ENCODE measurements at places on chromosomes 4 and X. TPM values are rescaled to one million over a fixed set of nuclear protein-coding genes. Genes with fewer than 3 reads are reported as not detected.

Gene SPATA4
- not detected for total RNA-seq

Gene ARSD
- 0.13 TPM for total RNA-seq

Gene UBQLN2
- total RNA-seq = 17.2 TPM

Gene EXOC1
- total RNA-seq = 26.2 TPM

Gene PRRG3
- total RNA-seq = not detected

Gene MAGEA6
- 107 TPM for total RNA-seq

Gene FRAS1
- total RNA-seq = 0.11 TPM

Gene NRK
- 0.07 TPM for total RNA-seq

Gene GAGE12C
- total RNA-seq = 0.64 TPM

- DNase-seq = no peak
- H3K36me3 ChIP-seq = no peaks in the 10 kb centered on the region
- H3K27me3 ChIP-seq = no peaks in the 10 kb centered on the region
- no peak overlapping the region for H3K27ac ChIP-seq
- no peaks in the 10 kb centered on the region for H3K4me1 ChIP-seq
- H3K4me3 ChIP-seq = no peak overlapping the region
Measured at GRCh38 chr4:22987870-22988269, 295.1 kb downstream of the GBA3 start.

DNA sequence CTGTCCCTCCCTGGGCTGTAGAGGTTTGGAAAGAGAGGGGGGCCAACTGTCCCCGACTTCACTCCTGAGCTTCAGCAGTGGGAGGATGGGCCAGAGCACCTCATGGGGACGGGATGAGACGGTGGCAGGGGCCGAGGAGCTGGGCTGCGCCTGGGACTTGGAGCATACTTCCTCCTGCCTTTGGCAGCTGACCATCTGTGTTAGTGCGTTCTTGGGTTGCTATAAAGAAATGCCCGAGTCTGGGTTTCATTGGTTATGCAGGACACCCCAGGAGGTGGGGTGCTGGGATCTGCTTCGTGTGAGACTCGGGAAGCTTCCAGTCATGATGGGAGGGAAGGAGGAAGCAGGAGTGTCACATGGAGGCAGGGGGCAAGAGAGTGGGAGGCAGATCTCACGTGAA lies 7.4 kb downstream of the PSAPL1 start:
- no peak for DNase-seq
- H3K27me3 ChIP-seq = peaks cover 73% of the 10 kb centered on the region
- no peaks in the 10 kb centered on the region for H3K36me3 ChIP-seq
- no peaks in the 10 kb centered on the region for H3K4me1 ChIP-seq
- no peak overlapping the region for H3K4me3 ChIP-seq
- no peak overlapping the region for H3K27ac ChIP-seq

GRCh38 chr4:109412776-109413175 lies 20.8 kb upstream of the SEC24B start:
- no peak for DNase-seq
- H3K4me1 ChIP-seq = no peaks in the 10 kb centered on the region
- no peaks in the 10 kb centered on the region for H3K36me3 ChIP-seq
- H3K27ac ChIP-seq = no peak overlapping the region
- no peak overlapping the region for H3K4me3 ChIP-seq

GRCh38 chrX:118538386-118538785 lies 42.8 kb downstream of the DOCK11 start:
- H3K4me3 ChIP-seq = no peak overlapping the region
- DNase-seq = no peak
- H3K36me3 ChIP-seq = peaks cover 10% of the 10 kb centered on the region
- H3K27me3 ChIP-seq = no peaks in the 10 kb centered on the region

DNA sequence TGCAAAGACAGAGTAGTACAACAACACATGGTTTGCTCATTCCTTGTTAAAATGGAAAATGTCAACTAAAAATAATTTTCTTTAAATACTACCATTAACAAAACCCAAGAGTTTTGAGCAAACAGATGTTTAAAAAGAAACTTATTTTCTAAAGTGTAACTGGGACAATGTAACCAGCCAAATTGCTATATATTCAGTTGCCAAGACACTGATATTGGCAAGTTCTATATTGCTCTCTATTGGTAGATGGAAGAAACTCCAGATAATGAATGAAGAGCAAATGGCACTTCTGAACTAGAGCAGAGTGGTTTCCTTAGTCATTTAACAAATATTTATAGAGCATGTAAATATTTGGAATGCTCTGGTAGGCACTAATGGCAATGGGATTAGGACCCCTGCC lies 966.2 kb downstream of the RPA4 start:
- DNase-seq = no peak
- H3K36me3 ChIP-seq = no peaks in the 10 kb centered on the region
- no peak overlapping the region for H3K4me3 ChIP-seq
- no peak overlapping the region for H3K27ac ChIP-seq

DNA sequence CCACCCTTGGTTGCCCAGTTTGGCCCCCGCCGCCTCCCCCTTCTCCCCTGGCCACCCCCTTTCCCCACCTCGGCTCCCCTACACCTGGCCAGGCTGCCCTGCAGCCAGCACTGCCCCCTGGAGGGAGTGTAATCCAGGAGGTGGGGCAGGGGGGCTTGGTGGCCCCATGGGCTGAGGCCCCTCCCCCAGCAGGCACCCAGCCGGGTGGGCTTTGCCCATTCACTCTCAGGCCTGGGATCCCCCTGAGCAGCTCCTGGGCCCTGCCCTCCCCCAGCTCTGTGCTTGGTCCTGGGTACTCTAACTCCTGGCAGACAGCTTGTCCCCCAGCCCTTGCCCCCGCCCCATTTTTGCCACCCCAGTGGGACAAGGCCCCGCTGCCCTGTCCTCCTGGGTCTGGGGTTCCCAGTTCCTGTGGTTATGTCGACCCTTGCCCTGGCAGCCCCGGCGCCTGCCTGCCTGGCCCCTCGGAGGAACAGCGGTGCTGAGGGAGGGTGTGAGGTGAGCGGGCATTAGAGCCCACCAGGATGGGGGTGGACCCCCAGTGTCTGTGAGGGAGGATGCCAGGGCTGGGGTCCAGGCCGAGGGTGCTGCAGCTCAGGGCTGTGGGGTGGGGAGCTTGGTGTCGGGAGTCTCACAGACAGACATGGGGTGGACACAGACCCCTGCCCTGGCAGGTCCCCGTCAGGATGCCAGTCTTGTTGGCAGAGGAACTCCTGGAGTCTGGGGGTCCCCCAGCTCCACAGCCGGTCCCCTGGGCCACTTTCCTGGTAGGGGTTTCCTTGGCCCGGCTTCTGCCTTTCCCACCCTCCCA lies 10.2 kb downstream of the NAT8L start:
- no peak overlapping the region for H3K4me3 ChIP-seq
- no peak overlapping the region for H3K27ac ChIP-seq
- H3K36me3 ChIP-seq = no peaks in the 10 kb centered on the region
- no peak for DNase-seq
- H3K27me3 ChIP-seq = no peaks in the 10 kb centered on the region

DNA sequence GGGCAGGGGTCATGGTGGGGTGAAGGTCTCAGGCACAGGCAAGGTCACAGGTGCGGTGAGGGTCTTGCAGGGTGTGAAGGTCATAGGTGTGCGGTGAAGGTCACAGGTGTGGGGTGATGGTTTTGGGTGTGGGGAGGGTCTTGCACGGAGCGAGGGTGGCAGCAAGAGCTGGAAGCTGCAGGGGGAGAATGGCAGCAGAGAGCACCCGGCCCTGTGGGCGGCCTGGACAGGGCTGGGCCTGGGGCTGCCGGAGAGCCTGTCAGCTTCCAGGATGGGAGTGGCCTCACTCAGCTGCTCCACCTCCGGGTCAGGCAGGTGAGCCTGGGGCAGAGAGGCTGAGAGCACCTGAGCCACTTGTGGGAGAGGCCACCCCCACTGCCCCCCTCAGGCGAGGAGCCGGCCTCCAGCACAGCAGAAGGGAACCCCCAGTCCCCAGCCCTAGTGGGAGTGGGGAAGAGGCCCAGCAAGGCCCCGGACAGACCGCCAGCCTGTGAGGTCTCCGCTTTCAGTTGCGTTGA lies 1.5 kb downstream of the MSANTD1 start:
- H3K4me3 ChIP-seq = no peak overlapping the region
- no peaks in the 10 kb centered on the region for H3K4me1 ChIP-seq
- H3K36me3 ChIP-seq = no peaks in the 10 kb centered on the region
- no peak overlapping the region for H3K27ac ChIP-seq
- DNase-seq = no peak

GRCh38 chr4:25180524-25181131 lies 20.4 kb upstream of the SEPSECS start:
- H3K4me3 ChIP-seq = no peak overlapping the region
- DNase-seq = peak; percentile 51
- H3K4me1 ChIP-seq = no peaks in the 10 kb centered on the region
- H3K36me3 ChIP-seq = no peaks in the 10 kb centered on the region
- no peak overlapping the region for H3K27ac ChIP-seq

- H3K4me1 ChIP-seq = no peaks in the 10 kb centered on the region
- no peak overlapping the region for H3K4me3 ChIP-seq
- no peak for DNase-seq
Measured at GRCh38 chr4:69773484-69773883, 13.1 kb upstream of the SULT1B1 start.

DNA sequence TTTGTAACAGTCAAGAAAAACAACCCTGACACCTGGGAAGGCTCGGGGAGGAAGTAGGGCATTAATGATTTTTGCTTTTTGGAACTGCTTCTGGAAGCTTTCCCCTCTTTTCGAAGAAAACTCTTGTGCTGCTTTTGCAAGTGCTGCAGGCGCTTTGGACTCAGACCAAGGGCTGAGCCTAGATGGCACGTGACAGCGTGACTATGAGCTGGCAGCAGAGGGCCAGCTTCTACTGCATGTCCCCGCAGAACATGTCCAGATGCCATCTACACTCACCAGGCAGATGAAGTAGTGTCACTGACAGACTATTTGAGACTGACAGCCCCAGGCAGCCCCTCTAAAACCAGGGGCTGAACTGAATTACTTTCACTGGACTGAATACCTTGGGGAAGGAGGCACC lies 6.2 kb downstream of the NR0B1 start:
- H3K4me3 ChIP-seq = no peak overlapping the region
- H3K36me3 ChIP-seq = no peaks in the 10 kb centered on the region
- H3K27ac ChIP-seq = no peak overlapping the region
- no peaks in the 10 kb centered on the region for H3K27me3 ChIP-seq

- no peaks in the 10 kb centered on the region for H3K36me3 ChIP-seq
- no peak overlapping the region for H3K4me3 ChIP-seq
- H3K27me3 ChIP-seq = no peaks in the 10 kb centered on the region
Measured at GRCh38 chrX:120334603-120335002, 23.3 kb upstream of the TMEM255A start.

GRCh38 chr4:156559346-156559745 lies 412.3 kb downstream of the PDGFC start:
- H3K36me3 ChIP-seq = no peaks in the 10 kb centered on the region
- no peak for DNase-seq
- no peak overlapping the region for H3K4me3 ChIP-seq
- H3K27ac ChIP-seq = no peak overlapping the region
- H3K27me3 ChIP-seq = no peaks in the 10 kb centered on the region

- H3K36me3 ChIP-seq = peaks cover 15% of the 10 kb centered on the region
- H3K27me3 ChIP-seq = no peaks in the 10 kb centered on the region
- DNase-seq = no peak
- peak overlapping the region; percentile 9 for H3K4me3 ChIP-seq
Measured at GRCh38 chr4:70996018-70996360, 2.5 kb downstream of the DCK start.

DNA sequence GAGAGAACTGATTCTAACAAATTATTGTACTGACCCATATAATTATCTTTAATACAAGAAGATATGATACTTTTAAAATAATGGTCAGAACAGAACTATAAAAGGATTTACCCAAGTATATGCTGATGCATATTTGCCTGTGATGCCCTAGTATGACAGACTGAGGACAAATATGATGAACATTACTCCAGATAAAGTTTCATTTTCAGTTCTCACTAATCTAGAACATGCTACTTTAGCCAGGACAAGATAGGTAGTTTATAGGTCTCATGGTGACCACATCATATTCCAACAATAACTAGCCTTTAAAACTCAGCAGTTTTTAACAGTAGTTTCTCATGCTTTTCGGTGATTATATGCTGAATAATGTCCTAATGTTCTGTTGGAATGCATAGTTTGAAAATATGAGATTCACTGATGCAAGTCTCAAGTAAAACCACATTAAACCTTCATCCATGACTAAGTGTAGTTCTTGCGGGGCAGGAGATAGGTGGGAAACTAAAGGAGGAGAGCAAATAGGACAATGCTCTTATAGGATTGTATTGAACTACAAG lies 295.2 kb upstream of the AGA start:
- no peaks in the 10 kb centered on the region for H3K36me3 ChIP-seq
- no peaks in the 10 kb centered on the region for H3K27me3 ChIP-seq
- no peaks in the 10 kb centered on the region for H3K4me1 ChIP-seq
- no peak overlapping the region for H3K4me3 ChIP-seq
- no peak for DNase-seq
- no peak overlapping the region for H3K27ac ChIP-seq

DNA sequence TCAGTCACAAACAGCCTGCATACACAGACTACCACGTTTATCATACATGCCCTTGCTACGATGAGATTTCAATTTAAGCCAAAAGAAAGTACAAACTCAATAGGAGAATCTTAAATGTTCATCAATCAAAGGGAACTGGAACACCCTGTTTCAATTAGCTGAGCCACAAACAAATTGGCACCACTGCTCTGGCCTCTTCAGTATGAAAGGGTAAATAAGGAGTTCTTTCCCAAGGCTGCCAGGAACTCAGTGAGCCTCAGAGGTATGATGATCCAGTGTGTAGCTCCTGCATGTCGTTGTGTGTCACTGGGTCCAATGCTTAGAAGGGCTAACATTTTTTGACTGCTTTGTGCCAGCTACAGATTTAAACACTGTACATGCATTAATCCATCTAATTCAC lies 5.4 kb downstream of the RNF150 start:
- H3K36me3 ChIP-seq = no peaks in the 10 kb centered on the region
- H3K4me1 ChIP-seq = no peaks in the 10 kb centered on the region
- no peak for DNase-seq
- no peaks in the 10 kb centered on the region for H3K27me3 ChIP-seq
- no peak overlapping the region for H3K4me3 ChIP-seq

GRCh38 chrX:2498781-2499302 lies 1.9 kb downstream of the DHRSX start:
- no peak for DNase-seq
- peak overlapping the region; percentile 75 for H3K4me3 ChIP-seq
- H3K36me3 ChIP-seq = peaks cover 18% of the 10 kb centered on the region
- H3K27me3 ChIP-seq = no peaks in the 10 kb centered on the region
- H3K27ac ChIP-seq = peak overlapping the region; percentile 85

GRCh38 chr4:132026166-132026565 lies 1122.9 kb upstream of the PCDH10 start:
- no peak overlapping the region for H3K27ac ChIP-seq
- H3K27me3 ChIP-seq = no peaks in the 10 kb centered on the region
- no peaks in the 10 kb centered on the region for H3K4me1 ChIP-seq
- no peak overlapping the region for H3K4me3 ChIP-seq
- DNase-seq = no peak

DNA sequence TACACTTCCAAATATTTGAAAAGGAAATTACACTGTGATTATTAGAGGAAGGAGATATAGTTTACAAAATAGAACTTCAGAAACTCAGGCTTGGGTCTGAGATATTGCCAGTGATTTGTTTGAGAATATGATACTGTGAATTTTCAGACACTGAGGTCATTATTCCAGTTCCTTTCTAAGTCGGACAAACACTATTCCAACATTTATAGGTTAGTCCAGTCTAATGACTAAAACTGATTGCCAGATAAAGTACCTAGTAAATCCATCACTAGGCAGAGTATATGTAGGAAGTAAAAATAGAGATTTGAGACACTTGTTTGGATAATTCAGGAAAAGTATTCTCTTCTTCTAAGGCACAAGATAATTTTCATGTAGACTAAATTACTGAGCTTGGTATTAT lies 13.2 kb downstream of the MTTP start:
- H3K27ac ChIP-seq = no peak overlapping the region
- no peaks in the 10 kb centered on the region for H3K36me3 ChIP-seq
- no peaks in the 10 kb centered on the region for H3K4me1 ChIP-seq
